ENCODE measurements at places on chromosomes 11 and 22.

GRCh38 chr11:111378861-111379601 lies at the start of gene POU2AF1:
POU2AF1 (minus strand) TSS chr11:111379275; CDS start chr11:111379177, 98 bp downstream.
- peak; percentile 35 for DNase-seq

DNA sequence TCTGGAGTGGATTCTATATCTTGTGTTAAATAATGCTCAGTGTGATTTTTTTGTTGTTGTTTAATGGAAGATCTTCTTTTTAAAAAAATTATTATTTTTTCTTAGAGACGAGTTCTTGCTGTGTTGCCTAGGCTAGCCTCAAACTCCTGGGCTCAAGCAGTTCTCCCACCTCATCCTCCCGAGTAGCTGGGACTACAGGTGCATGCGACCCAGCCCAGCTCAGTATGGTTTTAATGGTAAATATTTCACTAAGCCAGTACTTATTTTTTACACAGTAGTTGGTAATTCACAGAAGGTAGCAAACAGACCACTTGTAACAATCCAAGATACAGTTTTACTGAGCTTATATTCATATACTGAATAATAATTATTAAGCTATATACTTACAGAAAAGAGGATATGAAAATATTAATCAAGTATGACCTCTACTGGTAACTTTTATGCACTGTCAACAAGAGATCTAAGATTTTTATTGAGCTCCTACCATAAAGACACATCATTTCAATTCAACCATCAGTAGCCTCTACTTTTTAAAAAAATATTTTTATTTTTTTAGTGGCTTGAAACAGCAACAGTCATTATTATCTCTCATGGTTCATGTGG lies 6.1 kb upstream of the CD59 start:
- DNase-seq, result no peak

DNA sequence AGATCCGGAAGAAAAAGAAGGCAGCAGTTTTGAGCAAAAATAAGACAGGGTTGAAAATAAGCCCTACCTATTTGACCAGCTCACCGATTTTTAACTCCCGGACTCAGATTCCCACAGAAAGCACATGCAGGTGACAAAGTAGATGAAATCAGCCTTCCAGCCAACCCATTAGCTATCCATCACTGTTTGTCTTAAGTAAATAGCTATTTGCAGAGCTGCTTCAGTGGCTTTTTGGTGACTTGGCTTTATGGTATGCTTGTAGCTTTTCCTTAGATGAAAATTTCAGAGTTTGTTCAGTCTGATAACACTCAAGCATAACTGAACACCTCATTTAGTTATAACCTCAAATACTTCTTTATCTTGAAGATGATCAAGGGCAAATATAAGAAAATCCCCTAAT lies 192.6 kb downstream of the HIPK3 start:
- no peak for DNase-seq

DNA sequence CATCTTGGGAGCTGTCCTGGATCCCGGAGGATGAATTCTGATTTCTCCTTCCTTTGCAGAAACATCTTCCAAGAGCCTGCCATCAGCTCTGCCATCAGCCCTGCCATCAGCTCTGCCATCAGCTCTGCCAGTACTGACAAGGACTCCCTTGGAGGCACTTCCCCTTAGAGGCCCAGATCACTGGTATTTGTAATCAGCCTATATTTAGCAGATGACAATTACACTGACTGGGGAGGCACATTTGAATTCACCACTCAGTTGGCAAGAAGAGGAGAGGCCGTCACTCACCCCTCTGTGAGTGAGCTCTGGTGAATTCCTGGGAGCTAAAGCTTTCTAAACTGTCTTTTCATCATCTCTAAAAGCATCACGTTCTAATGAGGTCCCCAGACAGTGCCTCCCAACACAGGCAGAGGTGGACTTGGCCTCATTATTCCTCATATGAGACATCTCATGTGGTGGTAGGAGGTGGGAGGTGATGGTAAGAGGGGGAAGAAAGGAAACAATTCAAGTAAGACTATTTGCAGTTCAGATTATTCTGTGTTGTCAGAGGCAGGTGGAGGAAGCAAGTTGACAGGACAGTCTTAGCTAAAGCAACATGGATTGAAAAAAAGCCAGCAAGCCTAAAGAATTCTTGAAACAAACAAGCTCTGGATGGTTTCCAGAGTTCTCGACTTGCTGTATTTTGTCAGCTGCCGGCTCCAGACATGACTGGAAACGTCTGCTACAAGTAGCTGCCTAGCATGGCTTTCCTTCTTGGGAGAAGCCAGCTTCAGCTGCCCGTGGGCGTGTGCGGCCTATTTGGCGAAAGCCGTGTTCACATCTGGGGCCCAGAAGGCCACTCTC lies 771.7 kb downstream of the TBC1D22A start:
- DNase-seq, result no peak

DNA sequence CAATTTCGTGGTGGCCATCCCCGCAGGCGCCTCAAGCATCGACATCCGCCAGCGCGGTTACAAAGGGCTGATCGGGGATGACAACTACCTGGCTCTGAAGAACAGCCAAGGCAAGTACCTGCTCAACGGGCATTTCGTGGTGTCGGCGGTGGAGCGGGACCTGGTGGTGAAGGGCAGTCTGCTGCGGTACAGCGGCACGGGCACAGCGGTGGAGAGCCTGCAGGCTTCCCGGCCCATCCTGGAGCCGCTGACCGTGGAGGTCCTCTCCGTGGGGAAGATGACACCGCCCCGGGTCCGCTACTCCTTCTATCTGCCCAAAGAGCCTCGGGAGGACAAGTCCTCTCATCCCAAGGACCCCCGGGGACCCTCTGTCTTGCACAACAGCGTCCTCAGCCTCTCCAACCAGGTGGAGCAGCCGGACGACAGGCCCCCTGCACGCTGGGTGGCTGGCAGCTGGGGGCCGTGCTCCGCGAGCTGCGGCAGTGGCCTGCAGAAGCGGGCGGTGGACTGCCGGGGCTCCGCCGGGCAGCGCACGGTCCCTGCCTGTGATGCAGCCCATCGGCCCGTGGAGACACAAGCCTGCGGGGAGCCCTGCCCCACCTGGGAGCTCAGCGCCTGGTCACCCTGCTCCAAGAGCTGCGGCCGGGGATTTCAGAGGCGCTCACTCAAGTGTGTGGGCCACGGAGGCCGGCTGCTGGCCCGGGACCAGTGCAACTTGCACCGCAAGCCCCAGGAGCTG lies 24.8 kb downstream of the ADAMTS15 start:
- no peak for DNase-seq

- DNase-seq, result no peak
These were observed 5.6 kb upstream of the PYGM start for GRCh38 chr11:64765291-64765850.

DNA sequence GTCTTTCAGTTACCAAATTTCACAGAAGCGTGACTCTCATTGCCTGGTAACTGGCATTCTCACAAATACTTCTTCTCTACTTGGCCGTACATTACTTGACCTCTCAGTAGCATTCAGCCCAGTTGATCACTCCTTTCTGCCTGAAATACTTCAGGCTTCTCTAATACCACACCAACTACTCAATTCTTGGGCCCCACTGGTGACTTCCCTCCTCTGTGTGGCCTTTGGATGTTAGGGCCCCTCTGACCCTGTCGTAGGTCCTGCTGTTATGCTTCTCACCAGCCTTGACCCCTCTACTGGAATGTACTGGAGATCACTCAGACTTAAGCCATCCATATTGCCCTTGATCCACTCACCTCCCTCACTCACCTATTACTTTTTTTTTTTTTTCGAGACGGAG lies 2.2 kb upstream of the EFCAB6 start:
- no peak for DNase-seq

DNA sequence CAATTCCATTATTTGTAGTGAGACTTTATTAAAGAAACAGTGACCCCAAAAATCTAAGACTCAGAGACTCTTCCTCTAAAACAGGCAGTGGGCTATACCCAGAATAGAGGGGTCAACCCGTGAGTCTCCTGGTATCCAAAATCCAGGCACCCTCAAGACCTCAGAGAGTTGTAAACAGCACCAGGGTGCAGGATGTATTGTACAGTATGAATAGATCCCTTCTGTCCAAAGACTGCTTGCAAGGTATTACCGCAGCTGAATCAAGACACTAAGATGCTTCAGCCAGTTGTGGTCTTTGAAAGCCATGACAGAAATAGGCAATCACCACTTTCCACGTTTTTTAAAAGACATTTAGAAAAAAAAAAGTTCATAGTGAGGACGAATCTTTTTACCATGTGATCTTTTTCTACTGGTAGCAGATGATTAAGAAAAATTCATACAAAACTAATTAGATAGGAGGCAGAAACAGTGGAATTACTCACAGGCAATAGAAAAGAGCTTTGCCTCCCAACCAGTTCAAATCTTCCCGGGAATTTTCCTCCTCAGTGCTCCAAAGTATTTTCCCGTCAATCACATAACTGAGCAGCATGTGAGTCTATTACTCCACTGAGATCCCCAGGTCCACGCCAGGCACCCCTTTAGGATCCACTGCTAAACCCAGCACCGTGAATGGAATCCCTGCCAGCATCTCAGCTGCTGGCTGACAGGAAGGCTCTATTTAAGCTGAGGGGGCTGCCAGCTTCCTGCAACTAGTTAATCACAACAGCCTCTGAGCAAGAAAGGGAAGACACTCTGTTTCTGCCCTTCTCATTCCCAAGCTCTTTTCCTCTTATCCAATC lies 113.1 kb downstream of the ETS1 start:
- no peak for DNase-seq

GRCh38 chr22:24887260-24887659 lies 59.2 kb downstream of the LHFPL7 start:
- DNase-seq, result no peak

DNA sequence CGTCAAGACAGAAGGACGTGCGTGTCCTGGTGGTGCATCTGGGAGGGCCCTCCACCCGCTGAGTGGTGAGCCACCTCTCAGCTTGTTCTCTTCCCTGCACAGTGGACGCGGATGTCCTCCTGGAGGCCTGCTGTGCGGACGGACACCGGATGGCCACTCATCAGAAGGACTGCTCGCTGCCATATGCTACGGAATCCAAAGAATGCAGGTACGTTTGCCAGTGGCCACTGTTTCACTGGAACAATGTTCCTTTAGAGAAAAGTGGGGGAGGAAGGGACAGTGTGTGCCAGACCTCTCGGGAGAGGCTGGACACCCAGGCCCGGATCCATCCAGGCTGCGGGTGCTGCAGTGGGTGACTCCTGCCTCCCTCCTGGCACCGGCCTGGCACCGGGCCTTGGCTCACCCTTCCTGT lies 15.9 kb downstream of the FBLN1 start:
- DNase-seq, result no peak

DNA sequence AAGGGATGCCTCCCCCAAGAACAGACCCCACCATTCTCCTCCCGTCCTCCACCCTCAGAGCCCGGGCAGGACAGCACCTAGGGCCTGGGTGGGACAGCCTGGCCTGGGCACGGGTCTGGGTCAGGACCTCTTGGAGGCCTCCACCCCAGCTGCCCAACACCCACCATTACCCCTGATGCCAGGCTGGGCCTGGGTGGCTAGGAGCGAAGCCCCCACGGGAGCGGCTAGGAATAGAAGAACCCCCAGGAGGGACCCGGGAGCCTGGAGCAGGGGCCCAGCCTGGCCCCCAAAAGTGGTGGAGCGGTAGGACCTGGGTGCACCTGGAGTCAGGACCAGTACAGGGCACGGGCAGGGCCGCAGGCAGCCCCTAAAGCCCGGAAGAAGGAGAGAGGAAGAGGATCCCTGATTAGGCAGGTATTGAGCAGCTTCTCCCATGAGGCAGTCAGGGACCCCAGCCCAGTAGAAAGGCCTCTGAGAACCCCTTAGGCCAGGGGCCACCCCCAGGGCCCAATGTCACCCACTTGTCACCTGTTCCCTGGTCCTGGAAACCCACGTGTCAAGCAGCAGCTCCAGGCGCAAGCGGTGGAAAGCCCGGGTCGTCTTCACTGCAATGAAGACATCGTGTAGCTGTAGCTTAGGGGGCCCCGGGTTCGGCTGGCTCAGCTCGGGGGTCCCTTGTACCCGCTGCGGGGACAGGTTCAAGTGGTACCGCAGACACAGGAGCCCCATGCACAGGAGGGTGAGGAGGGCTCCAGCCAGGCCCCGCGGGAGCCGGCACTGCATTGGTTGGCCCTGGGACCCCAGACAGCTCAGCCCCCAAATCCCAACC lies 575 bp downstream of the MFNG start:
- DNase-seq, result no peak

DNA sequence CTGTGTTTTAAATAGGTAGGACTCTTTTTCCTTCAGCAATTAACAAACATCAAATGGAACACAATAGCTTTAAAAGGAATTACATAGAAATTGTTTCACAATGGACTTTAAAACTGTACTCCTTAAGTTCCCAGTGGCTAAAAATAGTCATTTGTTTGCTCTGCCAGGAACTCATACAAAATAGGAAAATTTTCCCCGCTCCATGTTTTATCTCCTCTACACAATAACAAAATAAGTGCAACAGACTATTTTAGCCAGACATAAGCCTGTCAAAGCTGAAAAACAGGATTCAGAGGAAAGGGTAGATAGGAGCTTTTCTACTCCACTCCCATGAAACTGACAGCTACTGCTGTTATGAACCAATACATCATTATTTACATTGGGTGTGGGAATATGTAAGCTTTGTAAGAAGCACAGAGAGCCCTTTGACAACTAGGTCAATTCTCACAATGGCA lies 90.1 kb downstream of the STK33 start:
- no peak for DNase-seq

GRCh38 chr22:31363885-31364465 lies 17.8 kb upstream of the PATZ1 start:
- DNase-seq, result no peak

GRCh38 chr11:103397369-103397768 lies 288.1 kb downstream of the DYNC2H1 start:
- DNase-seq, result no peak

- peak; percentile 25 for DNase-seq
These were observed 46.7 kb downstream of the IGLL1 start for GRCh38 chr22:23533328-23533762.

- no peak for DNase-seq
These were observed 24.8 kb downstream of the ACER3 start for GRCh38 chr11:76885390-76886097.

DNA sequence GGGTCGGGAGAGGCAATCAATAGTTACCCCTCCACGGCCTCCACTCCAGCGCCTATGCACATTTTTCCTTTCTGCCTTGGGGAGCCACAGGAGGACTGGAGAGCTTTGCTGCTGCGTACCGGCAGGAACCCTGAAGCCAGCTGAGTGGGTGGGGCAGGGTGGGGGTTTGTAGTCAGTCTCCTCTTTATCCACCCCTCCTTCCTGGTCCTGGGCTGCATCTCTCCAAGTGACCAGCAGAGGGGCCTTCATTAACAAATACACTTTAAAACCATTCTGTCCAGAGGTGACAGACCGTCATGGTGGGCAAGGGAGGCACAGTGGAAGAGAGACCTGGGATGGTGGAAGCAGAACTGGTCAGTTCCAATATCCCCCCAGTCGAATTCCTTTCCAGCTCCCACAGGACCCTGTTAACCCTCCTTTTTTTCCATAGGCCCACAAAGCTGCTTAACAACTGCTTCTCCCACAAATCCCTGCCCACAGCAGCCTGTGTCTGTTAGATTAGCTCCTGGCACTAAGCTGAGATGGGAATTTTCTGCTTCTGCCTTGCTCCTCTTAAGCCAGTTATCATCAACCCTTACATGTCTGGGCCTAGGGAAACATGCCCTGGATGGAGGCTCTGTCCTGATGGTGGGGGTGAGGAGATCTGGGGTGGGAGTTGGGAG lies 3.9 kb upstream of the ABCG4 start:
- no peak for DNase-seq

- DNase-seq, result no peak
These were observed 20.3 kb upstream of the MICAL2 start for GRCh38 chr11:12090061-12090591.
